ENCODE measurements at places on chromosomes 16 and 17.
A peak's percentile ranks its signal among the peaks of the same experiment; 100 is the strongest.

DNA sequence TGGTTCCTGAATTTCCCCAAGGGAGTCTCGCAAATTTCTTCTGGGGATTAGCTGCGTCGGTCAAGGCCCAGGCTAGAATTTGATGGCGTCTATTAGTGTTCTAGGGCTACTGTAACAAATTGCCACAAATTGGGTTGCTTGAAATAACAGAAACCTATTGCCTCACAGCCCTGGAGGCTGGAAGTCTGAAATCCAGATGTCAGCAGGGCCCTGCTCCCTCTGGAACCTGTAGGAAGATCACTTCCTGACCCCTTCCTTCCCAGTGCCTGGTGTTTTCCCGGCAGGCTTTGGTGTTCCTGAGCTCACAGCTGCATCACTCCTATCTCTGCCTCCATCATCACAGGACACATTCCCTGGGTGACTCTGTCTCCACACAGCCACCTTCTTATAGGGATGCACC, 24.4 kb downstream of the DHRS7C start:
- no peak for DNase-seq

DNA sequence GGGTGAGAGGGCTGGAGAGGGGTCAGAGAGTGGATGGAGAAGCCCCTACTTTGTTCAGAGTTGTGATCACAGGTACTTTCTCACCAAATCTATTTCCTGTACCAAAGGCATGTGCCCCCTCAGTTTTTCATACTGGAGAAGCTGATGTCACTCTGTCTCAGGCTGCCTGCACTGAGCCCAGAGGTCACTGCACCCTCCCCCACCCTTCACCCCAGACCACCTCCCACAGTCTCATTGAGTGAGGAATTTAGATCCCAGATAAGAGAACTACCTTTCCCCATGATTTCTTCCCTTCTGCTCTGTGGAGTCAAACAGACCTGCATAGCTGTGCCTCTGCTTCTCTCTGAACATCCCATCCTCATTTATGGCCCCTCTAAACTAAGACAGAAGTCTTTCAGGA, 140.0 kb upstream of the IRX6 start:
- no peak for DNase-seq

- DNase-seq, result peak; percentile 87
These were observed 349.1 kb downstream of the SEC14L1 start for GRCh38 chr17:77489893-77490255.

DNA sequence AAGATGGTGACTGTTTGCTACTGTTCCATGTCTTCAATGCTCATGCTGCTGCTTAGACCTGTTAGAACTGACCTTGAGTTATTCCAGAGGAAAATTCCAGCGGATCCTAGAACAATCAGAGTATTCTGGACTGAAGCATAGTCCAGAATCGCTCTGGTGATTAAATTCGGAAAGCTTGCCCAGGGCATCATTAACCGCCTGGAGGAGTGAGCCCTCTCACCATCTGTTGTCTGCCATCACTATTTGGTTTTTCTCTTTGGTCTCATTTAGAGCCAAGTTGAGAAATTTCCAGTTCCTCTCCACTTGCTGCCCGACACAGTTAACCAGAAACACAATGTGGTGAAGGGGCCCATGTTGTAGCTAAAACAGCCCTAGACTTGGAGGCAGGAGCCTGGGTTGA, 104.1 kb downstream of the BMERB1 start:
- DNase-seq, result no peak

DNA sequence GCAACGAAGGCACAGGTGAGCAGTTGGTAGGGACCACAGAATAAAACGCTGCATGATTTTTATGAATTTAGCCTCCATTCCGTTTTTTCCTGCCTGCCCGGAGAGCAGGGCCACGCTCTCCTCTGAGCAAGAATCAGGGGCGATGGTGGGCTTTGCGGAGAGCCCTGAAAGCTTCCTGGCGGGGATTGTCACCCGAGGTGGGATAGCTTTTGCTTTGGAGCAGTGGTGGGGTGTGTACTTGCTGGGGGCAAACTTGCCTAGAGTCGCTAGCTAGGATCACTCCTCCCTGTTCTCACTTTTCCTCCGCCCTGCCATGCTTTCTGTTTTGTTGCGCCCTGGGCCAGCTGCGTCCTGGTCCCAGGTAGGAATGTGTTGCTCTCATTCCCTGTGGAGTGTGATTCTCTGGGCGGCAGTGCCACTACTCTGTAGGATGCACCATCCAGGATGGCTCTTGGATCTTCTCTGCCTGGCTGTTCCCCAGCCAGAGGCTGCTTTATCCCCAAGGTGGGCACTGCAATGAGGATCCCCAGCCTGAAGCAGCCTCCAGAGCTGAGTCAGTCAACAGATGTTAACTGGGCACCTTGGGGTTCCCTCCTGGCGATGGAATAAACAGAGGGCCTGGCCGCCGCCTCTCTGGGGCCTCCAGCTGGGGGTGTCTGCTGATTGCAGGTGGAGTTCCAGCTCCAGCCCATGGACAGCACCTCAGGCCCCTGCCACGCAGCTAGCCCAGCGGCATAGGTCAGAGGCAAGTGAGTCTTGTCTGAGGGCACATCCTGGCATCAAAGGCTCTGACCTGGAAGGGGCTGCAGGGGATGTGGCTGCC, 360.9 kb upstream of the TNRC6C start:
- no peak for DNase-seq

GRCh38 chr16:84992717-84993075, 18.6 kb downstream of the ZDHHC7 start:
- DNase-seq, result no peak

DNA sequence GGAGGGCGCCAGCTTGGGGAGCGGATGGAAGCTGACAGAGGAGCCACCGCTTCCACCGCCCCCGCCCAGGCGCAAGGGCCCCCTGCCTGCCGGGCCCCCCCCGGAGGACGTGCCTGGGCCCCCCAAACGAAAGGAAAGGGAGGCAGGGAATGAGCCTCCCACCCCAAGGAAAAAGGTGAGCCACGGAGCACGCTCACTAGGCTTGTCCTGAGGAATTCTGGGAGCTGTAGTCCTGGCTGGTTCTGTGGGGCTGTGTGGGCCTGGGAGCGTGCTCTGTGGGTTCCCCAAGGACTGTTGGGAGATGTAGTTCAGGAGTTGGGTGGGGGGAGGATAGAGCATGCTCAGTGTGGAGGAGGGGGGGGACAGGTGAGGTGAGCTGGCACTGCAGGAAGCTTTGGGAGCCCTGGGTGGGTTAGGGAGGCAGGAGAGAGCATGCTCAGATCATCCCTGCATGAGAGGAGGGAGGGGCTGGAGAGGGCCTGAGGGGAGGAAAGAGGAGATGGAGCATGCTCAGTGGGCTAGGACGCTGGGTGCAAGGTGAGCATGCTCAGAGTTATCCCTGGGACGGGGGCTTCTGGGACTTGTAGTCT, 4.5 kb downstream of the FBXL19 start:
- peak; percentile 91 for DNase-seq

DNA sequence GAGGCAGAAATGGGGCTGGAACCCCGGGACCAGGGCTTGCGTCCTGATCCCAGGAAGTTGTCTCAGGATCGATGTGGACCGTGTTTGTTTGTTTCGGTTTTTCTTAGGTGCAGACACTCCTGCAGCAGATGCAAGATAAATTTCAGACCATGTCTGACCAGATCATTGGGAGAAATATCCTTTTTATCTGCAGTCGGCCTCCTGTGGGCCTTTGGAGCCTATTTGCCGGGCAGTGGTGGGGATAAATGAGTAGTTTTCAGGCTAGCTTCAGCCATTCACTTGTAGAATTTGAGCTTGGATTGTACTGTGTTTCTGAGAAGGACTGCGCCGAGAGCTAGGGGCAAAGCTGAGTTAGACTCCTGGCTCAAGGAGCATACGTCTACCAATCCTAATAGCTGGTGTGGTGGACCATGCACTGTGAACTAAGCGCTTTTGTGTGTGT, 816 bp downstream of the HSBP1 start:
- no peak for DNase-seq

DNA sequence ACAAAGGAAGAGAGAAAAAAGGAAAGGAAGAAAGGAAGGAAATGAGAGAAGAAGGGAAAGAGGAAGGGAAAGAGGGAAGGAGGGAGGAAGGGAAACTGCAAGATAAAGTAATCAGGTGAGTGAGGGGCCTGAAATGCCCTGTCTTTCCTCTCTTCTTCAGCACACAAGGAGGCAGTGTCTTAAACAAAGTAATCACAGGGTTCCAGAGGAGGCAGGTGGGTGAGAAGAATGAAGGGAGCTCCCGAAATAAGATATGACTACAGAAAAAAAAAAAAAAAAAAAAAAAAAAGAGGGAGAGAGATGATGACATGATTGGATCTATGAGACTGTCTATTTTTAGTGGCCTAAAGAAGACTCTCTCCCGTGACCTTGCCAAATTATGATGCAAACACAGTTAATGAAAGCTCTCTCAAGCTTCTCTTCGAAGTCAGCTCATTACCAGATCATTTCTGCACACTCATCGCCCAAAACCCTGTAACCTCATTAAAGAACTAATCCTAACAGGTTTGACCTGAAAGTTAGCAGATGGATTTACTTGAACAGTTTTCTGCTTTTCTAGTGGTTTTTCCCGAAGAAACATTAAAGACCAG, 53.6 kb downstream of the CDH11 start:
- no peak for DNase-seq

- DNase-seq, result peak; percentile 88
These were observed 23.1 kb upstream of the C16orf78 start for GRCh38 chr16:49350265-49351095.

DNA sequence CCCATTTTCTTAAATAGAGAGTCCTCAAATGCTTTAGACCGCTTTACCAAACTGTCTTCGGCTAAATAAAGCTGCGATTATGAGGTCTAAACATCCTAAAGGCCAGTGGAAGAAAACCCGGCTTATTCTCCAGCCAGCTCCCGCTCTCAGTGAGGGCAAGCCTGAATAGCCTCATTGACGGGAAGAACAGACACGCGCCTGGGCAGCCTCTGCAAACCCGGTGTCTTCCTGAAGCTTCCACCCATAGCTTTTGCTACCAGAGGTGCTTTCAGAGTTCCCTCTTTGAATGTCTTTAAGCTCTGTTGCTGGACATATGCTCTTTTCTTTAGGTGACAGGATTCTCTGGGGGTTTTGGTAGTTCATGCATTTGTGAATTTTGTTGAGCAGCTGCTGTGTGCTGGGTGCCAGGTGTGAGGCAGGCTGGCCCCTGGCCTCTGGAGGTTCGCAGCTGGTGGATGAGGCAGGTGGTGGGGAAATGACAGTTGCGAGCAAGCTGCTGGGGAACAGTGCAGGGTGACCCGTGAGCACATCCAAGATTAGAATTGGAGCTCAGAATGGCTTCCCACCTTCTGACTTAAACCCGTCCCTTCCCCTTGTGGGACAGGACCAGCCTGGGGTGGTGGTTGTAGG, 44.7 kb downstream of the CRISPLD2 start:
- DNase-seq, result peak; percentile 37

GRCh38 chr17:17900615-17901520, 64.1 kb upstream of the SREBF1 start:
- DNase-seq, result peak; percentile 39

DNA sequence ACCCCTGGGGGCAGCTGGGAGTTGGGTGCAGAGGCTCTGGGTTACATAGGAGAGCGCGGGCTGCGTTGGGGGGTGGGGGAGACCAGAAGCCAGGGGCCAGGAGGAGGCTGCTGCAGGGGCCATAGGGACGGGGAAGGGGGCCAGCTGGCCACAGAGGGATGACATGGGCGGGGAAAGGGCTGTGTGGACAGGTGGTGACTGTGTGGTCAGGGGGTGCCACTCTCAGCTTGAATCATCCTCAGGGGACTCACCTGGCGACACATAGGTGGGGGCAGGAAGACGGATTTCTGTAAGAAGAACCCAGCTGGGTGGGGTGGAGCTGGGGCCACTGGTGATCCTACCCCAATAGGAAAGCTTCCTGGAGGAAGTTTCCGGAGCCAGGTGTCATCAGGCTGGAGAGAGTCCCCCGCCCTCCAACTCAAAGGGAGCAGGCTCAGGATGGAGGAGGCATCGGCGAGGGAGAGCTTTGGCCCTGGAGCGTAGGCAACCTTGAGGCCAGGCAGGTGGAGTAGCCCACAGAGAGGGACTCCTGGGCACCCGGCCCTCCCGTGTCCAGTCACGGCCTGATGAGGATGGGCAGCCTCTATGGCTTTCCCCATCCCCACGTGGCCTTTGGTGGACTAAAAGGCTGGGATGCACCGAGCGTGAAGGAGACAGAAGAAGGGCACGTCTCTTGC, 1.2 kb downstream of the TRPV3 start:
- no peak for DNase-seq

- no peak for DNase-seq
These were observed 1108.0 kb downstream of the CDH11 start for GRCh38 chr16:64013856-64014255.

- DNase-seq, result peak; percentile 55
These were observed 39.9 kb downstream of the CEP95 start for GRCh38 chr17:64546716-64547115.

DNA sequence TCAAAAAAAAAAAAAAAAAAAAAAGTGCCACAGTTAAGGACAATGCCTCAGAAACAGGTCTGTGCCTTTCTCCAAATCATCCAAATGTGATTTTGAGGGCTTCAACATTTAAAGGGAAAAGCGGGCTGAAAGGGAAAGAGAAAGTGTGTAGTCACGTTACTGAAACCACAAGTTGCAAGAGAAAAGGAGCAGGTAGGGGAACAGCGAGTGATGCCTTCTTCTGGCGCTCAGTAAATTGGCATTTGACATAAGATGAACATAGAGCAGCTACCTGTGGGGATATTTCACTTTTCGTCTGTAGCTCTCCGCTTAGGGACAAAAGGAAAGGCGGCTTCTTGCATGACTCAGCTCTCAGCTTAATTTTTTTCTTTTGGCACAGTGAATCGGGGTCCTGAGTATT, 11.1 kb downstream of the CMTM2 start:
- no peak for DNase-seq

GRCh38 chr17:72296456-72296855, 175.6 kb downstream of the SOX9 start:
- no peak for DNase-seq

GRCh38 chr16:56849690-56850680, 15.0 kb upstream of the SLC12A3 start:
- DNase-seq, result no peak

- peak; percentile 27 for DNase-seq
These were observed 118.1 kb downstream of the ENGASE start for GRCh38 chr17:79192503-79193351.

Measured in head of caudate nucleus (tissue), 42 donors.